Amygdala (tissue), 56 donors: ENCODE measurements at places on chromosomes 5 and 9.

DNA sequence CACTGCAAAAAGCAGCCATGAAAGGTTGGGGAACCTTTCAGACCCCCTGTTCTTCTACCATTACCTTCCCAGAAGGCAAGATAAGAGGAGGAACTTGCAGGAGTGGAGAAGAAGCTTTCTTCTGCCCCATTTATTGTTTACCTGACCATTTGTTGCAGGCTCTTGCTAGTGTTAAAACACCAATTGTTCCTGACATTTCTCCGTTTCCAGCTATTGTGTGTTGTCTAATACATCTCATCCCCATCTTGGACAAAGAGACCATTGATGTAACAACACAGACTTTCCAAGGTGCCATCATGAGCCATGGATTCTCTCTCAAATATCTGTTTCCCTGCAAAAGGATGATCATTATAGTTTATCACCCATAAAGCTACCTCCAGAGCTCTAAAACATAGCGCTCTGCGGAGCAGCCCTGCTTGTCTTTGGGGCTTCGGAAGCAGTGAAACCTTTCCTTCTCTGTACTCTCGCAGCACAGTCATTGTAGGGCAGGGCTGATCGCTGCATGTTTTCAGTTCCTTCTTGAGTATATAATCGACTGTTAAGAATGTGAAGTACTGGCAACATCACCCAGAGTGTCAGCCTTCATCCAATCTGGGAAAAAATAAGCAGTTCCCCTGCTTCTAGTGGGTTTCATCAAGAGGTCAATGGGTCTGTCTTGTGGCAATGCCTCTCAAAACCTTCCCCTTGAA is 680.0 kb downstream of the SEMA5A start:
- DNase-seq: no peak

GRCh38 chr5:28703651-28704260 is 1665.4 kb upstream of the CDH9 start:
- no peak for DNase-seq

- no peak for DNase-seq
These were observed 39.2 kb upstream of the MAN2A1 start for GRCh38 chr5:109650493-109650892.

- no peak for DNase-seq
These were observed 776.6 kb downstream of the CDH12 start for GRCh38 chr5:22076586-22076985.

DNA sequence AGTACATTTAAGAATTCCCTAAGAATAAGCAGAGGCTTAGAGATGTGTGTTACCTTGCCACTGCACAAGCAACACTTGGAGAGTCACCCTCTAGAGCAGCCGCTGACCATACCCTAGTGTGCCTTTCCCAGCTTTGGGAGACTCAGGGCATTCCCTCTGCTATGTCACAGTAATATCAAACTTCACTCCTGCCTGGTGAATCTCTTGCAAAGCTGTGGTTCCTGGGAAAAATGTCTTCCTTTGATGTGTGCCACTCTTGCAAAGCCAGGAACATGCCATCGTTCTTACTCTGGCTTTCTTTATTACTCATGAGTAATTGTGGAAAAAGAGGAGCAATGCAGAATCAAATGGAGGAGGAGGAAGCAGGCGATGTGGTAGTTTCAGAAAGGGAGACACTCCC is 173.2 kb downstream of the CCDC192 start:
- DNase-seq: no peak
